T47D (cell line): ENCODE measurements at places on chromosomes 12 and 14.

DNA sequence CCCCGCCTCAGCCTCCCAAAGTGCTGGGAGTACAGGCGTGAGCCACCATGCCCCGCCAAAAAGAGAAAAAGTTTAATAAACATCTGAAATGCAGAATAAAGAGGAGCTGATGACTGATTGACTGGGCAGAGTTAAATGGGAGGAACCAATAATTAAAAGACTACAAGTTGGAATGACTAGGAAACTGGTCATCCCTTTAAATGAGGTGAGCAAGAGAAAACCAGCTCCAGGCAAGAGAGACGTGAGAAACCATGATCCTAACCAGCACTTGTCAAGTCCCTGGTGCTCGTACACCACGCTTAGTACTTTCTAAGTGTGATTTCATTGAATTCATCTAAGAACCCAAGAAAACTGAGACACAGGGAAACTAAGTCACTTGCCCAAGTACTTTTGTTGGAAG is 47.9 kb downstream of the MAP1LC3B2 start:
- DNase-seq: no peak

- DNase-seq: no peak
These were observed 774 bp upstream of the SLC2A13 start for GRCh38 chr12:40106655-40107054.

GRCh38 chr12:43551971-43552559 is at the start of gene ADAMTS20:
Gene ADAMTS20 (minus strand): TSS chr12:43552203. CDS start chr12:43551921, 282 bp downstream.
- no peak for DNase-seq

DNA sequence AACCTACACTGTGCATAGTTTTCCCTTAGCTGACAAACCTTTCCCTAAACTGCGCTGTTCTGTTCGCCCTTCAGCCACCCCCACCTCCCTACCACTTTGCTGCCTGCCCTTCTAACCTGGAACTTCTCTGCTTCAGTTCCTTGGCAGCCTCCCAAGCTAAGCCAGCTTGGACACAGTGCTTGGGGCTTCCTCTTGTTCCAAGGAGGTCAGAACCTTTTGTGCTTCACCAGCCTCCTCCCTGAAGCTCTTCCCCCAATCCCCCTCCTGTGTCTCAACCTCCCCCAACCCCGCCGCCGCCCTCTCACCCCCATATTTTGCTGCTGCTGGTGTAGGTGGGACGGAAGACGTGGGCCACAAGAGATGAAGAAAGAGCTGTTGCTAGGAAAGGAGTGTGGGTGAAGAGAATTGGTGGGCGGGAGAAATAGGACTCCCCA is 8.1 kb upstream of the RIC8B start:
- no peak for DNase-seq

DNA sequence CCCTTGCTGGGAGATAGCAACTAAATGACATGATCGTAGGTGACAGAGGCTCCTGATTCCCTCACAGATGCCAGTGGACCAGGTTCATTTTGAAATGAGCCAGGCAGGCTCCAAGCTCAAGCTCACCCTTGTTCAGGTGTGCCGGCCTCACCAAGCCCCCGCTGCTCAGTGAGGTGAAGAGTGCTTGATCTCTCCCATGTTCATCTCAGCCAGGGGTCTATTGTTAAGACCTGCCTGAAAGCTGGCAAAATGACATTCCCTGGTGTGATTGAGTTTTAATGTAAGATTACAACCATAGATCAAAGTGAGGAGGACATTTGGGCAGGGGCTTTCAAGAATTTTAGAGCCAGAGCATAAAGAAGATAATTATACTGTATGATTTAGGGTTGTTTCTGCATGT is 497.9 kb downstream of the EGLN3 start:
- DNase-seq: no peak

DNA sequence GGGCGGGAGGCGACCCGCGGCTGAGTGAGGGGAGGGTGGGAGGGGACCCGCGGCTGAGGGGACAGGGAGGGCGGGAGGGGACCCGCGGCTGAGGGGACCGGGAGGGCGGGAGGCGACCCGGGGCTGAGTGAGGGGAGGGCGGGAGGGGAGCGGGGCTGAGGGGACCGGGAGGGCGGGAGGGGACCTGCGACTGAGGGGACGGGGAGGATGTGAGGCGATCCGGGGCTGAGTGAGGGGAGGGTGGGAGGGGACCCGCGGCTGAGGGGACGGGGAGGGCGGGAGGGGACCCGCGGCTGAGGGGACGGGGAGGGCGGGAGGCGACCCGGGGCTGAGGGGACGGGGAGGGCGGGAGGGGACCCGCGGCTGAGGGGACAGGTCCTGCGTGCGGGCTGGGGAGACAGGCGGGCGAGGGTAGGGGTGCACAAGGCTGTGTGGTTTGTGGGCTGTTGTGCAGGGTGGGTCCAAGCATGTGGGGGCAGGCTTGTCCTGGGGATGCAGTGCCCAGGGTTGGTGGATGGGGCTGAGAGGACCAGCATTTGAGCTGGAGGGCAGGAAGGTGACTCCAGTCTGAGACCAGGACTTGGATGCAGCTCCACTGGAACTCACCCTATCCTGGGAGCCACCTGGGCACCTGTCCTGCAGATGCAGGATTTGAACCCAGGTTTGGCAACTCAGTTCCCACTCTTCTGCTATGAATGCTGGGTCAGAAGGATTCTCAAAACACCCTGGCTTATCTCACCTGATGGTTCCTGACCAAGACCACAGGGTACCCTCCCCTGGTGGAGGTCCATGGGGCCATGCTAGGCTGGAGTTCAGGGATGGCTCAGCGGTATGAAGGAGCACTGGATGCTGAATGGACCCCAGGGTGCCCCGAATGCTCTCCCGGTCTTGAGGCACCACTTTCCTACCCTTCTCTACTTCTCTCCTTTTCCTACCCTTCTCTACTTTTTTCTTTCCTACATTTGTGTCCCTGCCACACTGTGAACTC is 9.4 kb downstream of the PLD4 start:
- DNase-seq: no peak

- DNase-seq: no peak
These were observed 39.6 kb downstream of the DNAH10 start for GRCh38 chr12:123801573-123802178.

- DNase-seq: no peak
These were observed 26.0 kb upstream of the VPS37B start for GRCh38 chr12:122921917-122922316.

- no peak for DNase-seq
These were observed 139.0 kb downstream of the DPF3 start for GRCh38 chr14:72754949-72755348.

DNA sequence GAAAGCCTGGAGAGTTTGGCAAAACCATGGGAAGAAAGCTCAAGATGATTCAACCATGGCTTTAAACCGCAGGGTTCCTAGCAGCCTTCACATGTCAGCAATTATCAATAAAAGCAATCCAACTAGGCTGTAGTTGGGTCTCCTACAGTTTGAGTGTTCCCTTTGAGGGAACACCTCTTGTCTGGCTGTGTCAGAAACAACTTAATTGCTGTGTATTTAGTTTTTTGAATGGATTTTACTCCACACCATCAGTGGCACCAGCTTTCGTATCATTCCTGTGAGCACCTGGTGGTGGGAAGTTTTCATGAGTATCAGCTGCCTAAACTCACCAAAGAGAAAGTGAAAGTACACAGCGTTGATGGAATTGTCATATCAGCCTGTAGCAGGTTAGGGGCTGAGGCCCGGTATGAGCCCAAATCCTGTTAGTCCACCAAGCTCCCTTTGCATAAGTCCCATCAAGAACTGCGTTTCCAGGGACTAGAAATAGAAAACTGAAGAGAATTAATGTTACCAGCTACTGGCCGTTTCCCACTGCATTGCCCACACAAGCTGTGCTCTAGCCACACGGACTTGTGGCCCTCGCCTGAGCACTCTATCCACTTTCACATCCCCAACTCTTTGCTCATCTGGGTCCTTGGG is 10.9 kb upstream of the IL26 start:
- DNase-seq: no peak

DNA sequence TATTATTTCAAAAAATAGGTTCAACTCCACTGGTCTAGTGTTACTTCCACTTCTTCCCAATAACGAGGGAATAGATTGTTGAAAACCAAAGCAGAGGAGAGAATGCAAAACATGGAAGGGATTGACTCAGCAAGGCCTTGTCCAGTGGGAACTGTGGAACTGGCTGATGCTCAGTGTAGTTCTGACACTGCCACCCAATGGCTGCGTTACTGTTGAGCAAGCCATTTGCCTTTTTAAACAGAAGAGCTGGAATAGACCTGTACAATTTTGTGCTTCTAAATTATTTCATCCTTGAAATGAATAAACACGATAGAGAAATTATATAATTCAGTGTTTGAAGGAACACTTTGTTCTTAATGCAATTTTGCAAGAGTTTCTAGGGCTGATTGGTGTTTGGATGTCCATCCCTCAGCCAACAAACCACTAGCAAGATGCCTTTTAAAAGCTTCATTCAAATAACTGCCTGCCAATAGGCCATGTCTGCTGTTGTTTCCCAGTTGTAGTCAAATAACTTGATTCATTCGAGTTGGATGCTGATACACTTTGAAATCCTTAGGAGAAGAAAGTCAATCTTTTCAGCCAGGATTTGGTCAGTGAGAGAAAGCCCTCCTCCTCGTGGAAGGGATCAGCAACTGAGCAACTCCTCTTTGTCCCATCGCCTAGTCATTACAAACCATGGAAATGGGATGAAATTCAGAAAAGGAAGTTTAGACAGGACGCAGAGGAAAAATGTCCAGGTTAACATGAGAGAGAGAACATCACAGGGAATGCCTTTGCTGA is 7.3 kb upstream of the MGP start:
- DNase-seq: no peak

GRCh38 chr14:41521891-41522290 is 84.8 kb upstream of the LRFN5 start:
- peak; percentile 75 for DNase-seq

DNA sequence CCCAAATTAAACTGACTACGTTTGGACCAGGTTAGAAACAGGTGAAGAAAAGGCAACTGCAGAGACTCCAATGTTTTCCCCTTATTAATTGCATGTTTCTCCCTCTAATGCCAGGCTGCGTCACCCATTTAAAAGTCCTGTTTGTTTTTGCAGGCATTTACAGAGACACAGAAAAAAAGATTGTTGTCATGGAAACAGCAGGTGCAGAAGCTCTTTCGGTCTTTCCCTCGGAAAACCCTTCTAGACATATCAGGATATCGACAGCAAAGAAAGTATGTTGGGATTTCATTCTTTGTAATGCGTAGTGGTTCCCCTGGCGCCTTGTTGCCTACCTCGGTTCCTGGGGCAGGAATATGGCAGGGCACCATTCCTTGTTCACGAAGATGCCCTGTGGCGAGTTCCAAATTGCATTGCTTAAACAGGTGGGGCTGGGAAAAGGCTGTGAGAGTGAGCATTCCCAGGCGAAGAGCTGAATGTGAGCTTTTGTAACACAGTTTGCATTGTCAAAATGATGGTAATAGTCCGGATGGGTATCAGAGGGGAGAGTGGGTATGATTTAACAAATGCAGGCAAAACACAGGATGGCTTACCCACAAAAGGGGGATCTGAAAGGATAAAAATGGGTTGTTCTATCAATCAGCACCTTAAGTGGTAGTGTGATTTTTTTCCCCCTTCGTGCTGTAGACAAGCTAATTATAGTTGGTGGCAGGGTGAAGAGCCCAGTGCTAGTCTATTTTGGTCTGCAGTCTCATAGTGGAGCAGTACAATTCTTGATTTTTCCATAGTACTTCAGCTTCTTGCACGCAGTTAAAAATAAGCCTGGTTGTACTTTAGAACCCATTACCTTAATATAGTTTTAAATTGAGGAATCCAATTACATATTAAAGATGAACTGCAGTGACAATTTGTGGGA is 132.4 kb downstream of the GCH1 start:
- DNase-seq: no peak

DNA sequence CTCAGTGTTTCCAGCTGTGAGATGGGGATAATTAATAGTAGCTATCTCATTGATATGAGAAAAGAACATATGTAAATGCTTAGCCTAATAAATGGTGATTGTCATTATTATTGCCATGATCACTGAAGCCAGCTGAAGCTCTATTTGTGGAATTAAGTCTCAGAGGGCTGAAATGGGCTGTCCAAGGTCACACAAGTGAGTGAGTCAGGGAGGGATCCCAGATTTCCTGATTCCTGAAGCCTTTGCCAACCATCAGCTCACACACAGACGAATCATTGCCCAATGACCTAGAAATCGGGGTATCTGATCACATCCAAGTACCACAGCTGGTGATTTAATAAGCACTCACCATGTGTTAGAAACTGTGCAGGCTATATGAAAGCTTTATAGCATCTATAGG is 21.6 kb upstream of the TMEM229B start:
- DNase-seq: no peak

DNA sequence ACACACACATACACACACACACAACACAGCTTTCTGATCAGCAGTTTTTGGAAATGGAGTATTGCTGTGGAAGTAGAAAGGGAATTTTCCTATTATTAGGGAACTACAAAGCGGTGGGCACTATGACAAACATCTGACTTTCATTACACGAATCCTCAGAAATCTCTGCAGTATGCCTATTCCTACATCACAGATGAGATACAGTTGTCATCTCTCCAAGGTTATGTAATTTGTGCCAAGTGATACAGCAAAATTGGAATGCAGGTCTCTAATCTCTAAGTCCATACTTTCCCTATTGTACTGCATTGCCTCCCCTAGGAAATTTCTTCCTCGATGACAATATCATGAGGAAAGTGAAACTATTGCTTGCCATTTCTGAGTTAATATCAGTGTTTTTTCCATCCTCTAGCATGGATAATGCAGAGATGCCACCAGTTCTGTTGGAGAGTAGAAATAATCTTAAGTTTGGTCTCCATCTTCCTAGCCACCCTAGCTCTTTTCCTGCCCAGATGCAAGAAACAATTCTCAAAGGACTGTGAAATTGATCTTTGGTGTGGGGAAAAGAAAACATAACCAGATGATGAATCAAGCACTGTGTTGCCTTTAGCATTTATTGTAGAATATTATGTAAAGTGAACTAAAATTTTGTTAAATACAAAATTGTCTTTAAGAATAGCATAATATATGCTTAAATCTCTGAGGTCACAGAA is 94.7 kb downstream of the ERGIC2 start:
- no peak for DNase-seq

- no peak for DNase-seq
These were observed 24.9 kb downstream of the LGALS3 start for GRCh38 chr14:55153951-55154350.

DNA sequence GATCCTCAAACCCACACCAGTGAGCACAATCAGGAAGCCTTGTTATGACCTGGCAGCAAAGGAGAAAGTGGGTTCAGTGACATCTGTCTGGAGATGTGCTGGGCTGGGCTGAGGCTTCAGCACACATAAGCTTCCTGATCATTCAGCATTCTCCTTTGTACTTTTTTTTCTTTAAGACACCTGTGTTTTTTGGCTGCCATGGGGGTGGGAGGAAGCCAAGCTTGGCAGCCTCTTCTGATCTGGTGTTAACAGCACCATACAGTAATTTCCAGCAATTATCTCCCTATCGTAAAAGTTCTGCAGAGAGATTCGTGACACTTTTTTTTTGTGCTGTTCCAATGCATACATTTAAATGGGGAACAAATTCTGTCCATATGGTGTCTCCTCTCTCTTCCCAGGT is 38.9 kb upstream of the RASSF3 start:
- DNase-seq: no peak

DNA sequence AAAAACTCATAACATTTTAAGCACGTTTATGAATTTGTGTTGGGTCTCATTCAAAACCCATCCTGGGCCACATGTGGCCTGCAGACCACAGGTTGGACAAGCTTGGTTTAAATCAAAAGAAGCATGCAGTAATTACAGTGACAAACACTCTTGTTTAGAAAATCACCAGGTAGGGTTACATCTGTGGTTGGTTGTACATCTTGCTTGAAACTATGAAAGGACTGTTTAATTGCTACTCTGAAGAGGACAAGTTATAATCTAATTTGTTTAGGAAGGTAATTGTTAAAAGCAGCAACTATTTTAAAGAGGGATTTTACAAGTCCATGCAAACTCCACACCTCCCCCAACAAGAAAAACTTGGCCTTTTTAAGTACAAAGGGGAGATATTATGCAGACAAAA is 4.0 kb downstream of the TRIP11 start:
- no peak for DNase-seq

- DNase-seq: no peak
These were observed 17.7 kb downstream of the TBK1 start for GRCh38 chr12:64469455-64470142.
